CD4-positive, alpha-beta T cell treated with Interleukin-1 beta for 1 hour (primary cell): ENCODE measurements at places on chromosomes 11 and 22.

DNA sequence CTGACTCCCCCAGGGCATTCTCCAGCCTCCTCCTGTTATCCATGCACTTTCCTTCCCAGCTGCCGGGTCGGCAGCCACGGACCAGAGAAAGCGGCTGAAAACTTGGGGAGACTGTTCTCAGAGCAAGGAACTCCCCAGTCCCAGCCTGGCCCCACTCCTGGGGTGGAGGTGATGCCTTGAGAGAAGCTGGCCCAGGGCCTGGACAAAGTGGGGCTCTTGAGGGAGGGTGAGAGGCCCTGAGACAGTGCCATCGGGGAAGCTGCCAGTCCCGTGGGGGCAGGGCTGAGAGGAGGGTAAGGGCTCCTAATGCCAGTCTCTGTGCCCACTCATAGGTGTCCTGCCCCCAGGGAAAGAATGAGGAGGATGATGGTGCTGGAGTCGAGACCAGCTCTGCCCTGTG is 53.8 kb downstream of the FLRT1 start:
- DNase-seq, result no peak

DNA sequence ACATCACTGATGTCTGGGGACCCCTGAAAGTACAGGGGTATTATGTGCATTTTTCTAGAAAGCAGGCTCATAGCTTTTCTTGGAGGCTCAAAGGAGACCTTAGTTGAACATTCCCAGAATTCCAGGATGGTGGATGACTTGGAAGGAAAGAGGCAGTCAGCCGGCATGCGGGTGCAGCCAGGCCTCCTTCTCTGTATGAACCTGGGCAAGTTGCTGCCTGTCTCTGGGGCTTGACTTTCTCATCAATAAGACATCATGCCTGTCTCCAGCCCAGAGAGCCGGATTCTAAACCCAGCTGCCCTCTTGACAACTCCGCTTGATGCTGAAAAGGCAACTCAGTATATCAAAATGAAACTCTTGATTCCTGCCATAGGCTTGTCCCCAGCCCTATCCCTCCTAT is 12.6 kb downstream of the MS4A15 start:
- DNase-seq, result no peak

- no peak for DNase-seq
Observed at GRCh38 chr22:29396126-29396525, 7.8 kb upstream of the AP1B1 start.

DNA sequence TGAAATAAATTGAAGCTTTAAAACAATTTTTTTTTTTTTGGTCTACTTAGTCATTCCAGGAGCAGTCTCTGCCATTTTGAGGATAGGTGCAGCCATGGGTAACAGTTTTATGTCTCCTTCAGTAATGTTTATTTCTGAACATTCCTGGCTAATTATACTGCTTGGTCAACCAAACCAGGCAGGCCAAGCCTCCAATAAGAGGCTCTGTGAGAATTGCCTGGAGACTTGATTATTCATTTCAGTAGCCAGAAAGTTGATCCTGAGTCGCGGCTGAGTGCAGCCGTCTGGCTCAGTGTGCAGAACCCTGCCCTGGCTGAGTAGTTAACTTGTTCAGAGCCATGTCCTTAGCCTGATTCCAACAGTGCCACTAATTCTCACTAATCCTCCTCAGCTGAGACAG is 364.0 kb upstream of the FAT3 start:
- no peak for DNase-seq

GRCh38 chr11:43243927-43244326 is 67.9 kb upstream of the API5 start:
- DNase-seq, result no peak

DNA sequence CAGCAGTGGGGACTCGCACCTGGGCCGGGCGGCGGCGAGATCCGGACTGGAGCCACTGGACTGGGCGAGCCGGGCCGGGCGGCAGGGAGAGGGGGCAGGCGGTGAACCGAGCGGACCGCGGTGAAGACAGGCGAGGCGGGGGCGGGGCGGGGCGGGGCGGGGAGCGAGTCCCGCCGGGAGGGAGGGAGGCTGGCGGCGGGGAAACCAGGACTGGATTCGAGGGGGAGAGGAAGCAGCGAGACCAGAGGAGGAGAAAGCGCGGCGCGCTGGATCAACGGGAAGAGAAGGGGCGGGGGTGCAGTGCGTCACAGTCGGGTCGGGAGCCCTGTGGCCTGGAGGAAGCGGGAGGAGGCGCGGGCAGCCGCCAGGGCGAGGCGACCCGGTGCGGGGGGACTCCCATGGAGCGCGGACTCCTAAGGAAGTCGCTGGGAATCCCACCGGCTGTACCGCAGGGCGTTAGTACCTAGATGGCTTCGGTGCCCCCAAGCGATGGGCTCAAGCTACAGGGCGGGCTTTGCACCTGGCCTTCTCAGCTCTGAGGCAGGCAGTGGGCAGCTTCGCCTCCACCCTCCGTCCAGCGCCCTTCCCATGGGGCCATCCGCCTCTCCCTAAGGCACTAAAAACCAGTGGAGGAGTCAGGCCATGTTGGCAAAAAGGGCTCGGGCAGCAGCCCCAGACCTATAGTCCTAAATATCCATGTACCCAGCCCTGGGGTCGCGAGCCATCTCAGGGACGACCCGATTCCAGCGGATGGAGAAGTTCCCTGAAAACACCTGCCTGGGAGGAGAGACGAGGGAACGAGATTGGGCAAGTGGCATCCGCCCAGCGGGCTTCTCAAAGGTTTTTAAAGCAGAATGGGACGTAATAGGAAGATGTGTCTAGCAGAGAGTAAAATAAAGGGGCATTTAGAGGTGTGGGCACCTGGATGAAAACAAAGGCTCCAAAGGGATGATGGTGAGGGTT is at the start of gene TMEM121B:
Gene TMEM121B (minus strand): TSS at position 128 of the 963 bp plus-strand sequence. CDS start 233 bp downstream, outside the sequence.
- DNase-seq, result no peak

DNA sequence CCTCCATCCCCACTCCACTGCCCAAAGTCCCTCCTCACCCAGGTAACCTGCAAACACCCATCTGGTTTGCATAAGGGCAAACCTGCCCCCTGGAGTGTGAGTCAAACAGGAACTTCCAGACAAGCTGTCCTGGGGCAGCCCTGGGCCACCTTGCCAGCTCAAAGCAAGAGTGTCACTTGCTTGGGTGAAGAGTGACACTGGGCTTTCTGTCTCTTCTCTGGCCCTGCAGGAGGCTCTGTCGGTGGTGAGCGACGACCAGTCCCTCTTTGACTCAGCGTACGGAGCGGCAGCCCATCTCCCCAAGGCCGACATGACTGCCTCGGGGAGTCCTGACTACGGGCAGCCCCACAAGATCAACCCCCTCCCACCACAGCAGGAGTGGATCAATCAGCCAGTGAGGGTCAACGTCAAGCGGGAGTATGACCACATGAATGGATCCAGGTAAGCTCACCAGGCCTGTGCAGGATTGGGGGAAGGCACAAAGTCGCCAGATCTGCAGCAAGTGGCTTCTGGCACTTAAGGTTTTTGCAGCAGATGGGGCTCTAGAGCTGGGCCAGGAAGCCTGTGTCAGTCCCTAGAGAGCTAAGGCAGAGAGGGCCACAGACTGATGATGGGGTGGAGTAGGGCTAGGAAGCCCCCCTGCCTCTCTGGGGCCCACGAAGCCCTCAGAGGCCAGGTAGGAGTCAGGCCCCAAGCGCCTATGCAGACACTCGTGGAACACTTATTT is 64.2 kb downstream of the FLI1 start:
- no peak for DNase-seq

GRCh38 chr11:3160252-3161031 is 4.7 kb downstream of the OSBPL5 start:
- DNase-seq, result no peak

GRCh38 chr11:83120327-83120726 is 36.6 kb upstream of the PCF11 start:
- DNase-seq, result no peak

GRCh38 chr11:108891909-108892511 is 227.1 kb downstream of the DDX10 start:
- DNase-seq, result no peak

DNA sequence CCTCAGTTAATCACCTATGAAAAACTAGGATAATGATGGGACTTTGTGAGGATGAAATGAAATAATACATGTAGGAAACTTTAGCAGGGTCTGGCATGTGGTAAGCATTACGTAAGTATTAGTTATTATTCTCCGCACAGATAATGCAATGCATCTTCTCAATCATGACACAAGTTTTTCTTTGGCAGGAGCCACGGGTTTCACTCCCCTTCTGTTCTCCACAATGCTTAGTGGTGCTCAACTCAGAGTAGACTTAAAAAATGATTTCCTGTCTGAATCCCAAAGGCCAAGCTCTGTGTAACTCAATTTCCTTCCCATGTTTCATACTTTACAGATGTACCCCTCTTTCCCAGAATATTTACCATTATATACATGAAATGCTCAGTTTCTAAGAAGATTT is 82.9 kb downstream of the CCDC34 start:
- no peak for DNase-seq

DNA sequence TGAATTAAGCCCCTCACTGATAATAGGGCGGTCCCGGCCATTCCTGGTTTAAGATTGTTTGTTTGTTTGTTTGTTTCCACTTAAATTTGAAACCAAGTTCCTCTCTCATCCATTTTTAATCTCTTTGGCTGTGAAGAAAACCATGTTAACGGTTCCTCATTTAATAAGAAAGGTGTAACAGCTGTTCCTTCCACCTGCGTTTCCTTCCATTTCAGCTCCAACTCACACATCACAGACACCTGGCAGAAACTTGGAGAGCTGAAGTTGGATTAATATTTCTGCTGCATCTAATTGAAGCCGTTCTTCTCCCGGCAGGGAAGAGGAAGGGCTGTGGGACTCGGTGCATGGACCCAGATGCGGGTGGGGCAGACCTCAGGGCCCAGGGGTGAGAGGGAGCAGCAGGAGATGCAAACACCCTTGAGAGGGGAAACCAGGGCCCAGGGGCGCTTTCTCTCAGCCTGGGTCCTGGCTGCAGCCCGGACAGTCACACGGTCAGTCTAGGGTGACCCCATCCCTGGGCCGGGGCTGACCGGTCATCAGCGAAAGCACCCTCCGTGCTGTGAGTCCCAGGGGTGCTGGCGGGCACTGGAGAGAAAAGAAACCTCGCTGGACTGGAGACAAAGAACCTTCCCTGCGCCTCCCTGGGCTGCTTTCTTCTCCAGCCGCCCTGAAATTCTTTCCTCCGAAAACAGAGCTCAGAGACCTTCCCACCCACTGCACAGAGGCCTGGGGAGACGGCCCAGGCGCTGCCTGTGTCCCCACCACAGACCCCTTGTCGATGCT is 242.0 kb downstream of the BRD1 start:
- DNase-seq, result no peak

GRCh38 chr11:27084518-27084917 is 43.9 kb downstream of the BBOX1 start:
- DNase-seq, result no peak
